Activated CD8-positive, alpha-beta T cell treated with anti-CD3 and anti-CD28 coated beads, Interleukin-2, amount 10 ng/mL, durations not matched to agents 7 days and 5 days (primary cell): ENCODE measurements at places on chromosomes 2 and 18.

GRCh38 chr2:240628808-240629618 is 3.7 kb downstream of the GPR35 start:
- no peak for DNase-seq

DNA sequence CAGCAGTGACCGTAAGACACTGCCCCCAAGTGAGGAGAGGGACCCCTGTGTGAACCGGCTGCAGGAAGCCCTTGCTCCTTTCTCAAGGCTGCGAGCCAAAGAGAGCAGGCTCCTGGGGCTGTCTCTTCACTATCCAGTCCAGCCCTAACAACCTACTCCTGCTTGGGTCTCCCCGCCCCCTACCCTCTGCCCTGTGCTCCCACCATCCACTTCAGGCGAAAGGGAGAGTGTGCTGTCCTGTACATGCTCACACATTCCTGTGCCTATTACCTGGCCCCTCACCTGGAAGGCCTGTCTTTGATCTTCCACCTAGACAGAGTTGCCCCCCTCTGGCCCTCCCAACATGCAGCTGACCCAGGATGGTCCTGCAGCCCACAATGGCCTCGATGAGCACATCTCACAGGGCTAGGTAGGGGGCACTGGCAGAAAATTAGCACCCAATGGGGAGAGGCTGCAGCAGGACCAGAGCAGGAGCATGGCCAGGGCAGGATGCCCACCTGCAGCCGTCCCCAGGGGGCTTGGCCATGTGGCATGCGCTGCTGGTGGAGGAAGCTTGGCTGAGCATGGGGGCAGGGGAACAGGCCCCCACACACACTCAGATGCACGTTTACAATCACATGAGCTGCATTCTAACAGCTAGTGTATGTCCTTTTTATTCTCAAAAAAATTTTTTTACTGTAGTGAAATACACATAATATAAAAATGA is 93.5 kb downstream of the POLR1A start:
- no peak for DNase-seq

- DNase-seq = no peak
These were observed 32.2 kb downstream of the SPATS2L start for GRCh38 chr2:200338692-200339091.

GRCh38 chr2:54572262-54572635 is 116.1 kb downstream of the SPTBN1 start:
- no peak for DNase-seq

GRCh38 chr2:218517434-218518206 is 50.5 kb downstream of the USP37 start:
- DNase-seq = no peak
